Suprapubic skin (tissue), 4 donors: ENCODE measurements at places on chromosomes 7 and 10. TPM values are rescaled to one million over a fixed set of nuclear protein-coding genes. Genes with fewer than 3 reads are reported as not detected.

DNA sequence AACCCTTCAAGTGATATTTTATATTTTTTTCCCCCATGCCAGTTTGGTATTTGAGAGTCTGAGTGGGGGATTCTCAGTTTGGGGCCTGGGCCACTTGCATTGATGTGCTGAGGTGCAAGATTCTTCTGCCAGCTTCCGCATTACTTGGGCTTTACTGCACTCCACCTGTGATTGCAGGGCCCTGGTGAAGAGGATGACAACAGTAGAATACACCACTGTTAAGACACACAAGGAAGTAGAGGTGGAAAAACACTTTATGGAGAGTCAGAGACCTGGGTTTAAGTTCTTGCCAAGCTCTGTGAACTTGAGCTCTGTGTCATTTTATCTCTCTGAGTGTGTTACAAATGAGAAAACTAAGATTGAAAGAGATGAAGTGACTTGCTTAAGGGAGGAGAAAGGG, 209.4 kb downstream of the LRMDA start:
- no peak for DNase-seq

DNA sequence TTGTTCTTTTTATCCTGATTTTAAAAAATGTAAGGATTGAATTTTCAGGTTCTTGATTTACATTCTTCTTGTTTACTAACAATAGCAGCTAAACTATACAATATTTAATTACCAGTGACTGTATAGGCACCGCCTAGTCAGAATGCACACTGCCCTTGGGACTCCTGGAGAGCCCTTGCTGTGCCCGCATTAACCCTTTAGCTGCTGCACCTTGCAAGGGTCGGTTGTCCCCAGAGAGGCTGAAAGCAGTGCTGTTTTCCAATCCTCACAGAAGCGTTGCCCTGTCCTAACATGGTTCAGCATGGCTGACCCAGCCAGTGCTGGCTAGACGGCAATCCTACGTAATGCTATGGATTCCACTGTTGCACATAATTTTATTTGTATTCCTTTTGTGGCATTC, 102.6 kb downstream of the HECW1 start:
- DNase-seq: no peak

DNA sequence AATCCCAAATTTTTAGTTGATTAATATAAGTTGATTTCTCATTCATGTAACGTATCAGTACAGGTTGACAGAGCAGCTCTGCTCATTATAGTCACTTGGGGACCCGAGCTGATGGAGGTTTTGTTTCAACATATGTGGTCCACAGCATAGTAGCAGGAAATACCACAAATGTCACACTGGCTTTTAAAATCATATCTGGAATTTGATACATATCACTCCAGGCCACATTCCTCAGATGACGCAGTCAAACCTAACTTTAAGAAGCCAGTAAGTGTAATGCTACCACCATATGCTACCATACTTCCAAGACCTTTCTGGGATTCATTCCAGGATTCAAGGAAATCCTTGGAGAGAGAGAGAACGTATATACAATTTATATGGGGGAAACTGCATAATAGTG, 156.3 kb downstream of the PHF14 start:
- no peak for DNase-seq

GRCh38 chr10:51035344-51035743, 38.9 kb upstream of the PRKG1 start:
- DNase-seq: no peak

GRCh38 chr10:102410429-102411073, 8.0 kb downstream of the PSD start:
- DNase-seq: no peak

DNA sequence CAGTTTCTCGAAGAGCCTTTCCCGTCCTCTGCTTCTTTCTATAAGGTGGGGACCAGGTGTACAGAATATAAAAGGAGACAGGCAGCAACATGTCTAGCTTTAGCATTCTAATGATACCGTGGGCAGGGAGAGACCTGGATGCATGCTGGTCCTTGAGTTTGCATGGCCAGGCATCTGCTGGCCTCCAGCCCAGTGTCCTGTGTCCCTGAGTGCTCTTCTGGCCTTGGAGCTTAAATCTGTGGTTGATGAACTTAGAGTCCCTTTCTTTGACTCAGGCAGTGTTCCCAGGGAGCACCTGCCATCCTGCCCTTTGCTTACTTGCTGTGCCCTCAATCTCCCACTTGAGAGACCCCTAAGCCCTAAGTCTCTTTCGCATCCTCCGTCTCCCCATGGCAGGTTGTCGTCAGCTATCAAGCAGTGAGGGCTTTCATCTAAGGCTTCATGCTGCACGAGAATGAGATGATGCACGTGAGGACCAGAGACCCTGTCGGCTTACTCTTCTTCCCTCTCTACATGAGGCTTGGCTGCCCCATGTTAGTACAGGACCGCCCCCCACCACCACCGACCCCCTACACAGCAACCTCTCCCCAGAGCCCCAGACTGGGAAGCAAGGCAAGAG, 313.4 kb upstream of the C7orf33 start:
- no peak for DNase-seq

Gene SSC4D
- not detected for total RNA-seq

Gene EFCAB10
- not detected for total RNA-seq

GRCh38 chr7:28779954-28780353, 178.2 kb downstream of the TRIL start:
- DNase-seq: no peak

Gene SLC26A3
- 2.3 TPM for total RNA-seq

DNA sequence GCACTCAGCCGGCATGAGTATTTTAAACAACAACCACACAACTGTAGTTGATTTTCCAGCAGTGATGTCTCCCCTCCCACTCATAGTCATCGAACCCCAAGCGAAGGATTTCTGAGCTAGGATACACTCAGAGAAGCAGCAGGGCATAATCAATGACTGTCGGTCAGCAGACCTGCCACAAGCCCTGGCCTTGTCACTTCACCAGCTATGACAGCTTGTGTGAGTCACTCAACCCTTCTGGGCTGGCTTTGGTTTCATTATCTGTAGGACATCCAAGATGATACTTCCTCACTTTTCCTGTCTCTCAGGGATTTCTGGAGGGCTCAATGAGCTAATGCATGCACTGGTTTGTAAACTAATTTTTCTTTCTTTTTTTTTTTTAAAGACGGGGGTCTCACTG, 22.0 kb upstream of the UBE3C start:
- DNase-seq: no peak

DNA sequence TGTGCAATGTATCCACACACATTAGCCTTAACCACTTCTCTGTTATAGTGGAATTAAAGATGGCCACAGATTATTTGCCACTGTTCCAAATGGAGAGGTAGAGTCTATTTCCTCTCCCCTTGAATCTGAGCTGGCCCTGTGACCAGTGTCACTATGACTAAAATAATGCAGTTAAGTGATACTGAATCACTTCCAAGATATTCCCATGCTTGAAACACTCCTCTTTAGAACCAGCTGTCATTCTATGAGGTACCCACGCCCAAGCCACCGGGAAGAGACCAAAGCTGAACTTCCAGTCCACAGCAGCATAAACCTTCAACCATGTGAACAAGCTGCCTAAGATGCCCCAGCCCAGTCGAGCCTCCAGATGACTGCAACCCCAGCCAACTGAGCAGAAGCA, 2.1 kb upstream of the DHX32 start:
- no peak for DNase-seq

Gene PNLIPRP3
- total RNA-seq: 47.5 TPM

Gene STEAP2
- total RNA-seq: 3.3 TPM

Gene PNPLA8
- 49.8 TPM for total RNA-seq

- no peak for DNase-seq
These were observed 6.2 kb downstream of the RHBDD2 start for GRCh38 chr7:75885036-75885435.

- DNase-seq: no peak
These were observed 452.5 kb downstream of the PLXNA4 start for GRCh38 chr7:132123773-132124172.

DNA sequence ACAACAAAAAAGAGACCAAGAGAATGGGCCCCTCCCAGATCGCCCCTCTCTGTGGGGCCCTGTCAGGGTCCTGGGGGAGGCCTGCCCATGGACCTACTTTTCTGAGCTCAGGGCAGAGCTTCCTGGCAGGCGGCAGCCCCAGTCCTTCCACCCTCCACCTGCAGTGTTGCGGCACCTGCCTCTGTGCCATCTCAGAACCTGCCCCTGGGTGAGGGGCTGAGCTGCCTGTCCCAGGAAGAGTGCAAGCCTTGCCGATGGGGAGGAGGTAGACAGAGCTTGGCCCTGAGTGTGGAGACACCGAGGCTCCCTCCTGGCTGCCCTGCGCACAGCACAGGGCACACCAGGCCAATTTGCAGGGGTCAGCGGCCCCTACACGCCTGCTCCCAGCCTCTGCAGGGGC, 67.5 kb downstream of the UNCX start:
- no peak for DNase-seq

GRCh38 chr10:32418572-32418971, 27.4 kb upstream of the CCDC7 start:
- no peak for DNase-seq

DNA sequence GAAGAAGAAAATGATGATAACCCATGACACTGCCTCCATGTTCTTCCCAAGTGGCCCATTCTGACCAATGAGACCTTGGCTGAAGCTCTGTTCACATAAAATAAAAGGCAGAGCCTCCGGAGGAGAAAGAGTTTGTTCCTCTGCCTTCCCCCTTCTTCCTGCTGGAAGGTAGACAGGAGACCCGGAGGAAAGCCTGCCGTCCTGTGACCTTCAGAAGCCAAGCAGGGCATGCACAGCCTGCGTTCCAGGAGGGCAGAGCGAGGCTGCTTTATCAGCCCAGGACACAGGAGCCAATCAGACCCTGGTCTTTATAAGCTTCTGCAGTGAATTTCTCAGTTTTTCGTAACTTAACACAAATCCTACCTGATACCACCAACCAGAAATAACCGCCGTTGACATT, 8.6 kb upstream of the GRID1 start:
- DNase-seq: no peak

DNA sequence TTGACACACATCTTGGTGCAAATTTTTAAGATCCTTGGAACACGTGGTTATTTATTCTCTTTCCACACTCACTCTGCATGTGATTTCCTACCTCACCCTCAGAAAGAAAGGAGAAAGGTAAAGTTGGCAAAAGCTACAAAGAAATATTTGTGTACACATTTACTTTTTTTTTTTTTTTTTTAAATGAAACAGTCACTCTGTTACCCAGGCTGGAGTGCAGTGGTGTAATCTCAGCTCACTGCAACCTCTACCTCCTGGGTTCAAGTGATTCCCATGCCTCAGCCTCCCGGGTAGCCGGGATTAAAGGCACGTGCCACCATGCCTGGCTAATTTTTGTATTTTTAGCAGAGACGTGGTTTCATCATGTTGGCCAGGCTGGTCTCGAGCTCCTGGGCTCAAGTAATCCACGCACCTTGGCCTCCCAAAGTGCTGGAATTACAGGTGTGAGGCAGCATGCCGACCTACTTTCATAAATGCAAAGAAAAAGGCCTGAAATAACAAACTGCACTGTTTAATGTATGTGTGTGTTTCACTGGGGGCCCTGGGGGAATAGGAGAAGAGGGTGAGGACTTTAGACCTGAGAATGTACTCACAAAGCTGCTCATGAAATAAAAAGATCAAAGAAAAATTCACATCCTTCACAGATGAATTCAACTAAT, 71.6 kb upstream of the GRID1 start:
- no peak for DNase-seq

- no peak for DNase-seq
These were observed 162.7 kb upstream of the ITGB1 start for GRCh38 chr10:33120700-33121099.

- no peak for DNase-seq
These were observed 248.5 kb downstream of the DNAJB6 start for GRCh38 chr7:157585113-157585861.

Gene SLIT1
- 0.10 TPM for total RNA-seq

- DNase-seq: no peak
These were observed 6.6 kb upstream of the TPK1 start for GRCh38 chr7:144842377-144842851.

Gene JAZF1
- total RNA-seq: 7.2 TPM

DNA sequence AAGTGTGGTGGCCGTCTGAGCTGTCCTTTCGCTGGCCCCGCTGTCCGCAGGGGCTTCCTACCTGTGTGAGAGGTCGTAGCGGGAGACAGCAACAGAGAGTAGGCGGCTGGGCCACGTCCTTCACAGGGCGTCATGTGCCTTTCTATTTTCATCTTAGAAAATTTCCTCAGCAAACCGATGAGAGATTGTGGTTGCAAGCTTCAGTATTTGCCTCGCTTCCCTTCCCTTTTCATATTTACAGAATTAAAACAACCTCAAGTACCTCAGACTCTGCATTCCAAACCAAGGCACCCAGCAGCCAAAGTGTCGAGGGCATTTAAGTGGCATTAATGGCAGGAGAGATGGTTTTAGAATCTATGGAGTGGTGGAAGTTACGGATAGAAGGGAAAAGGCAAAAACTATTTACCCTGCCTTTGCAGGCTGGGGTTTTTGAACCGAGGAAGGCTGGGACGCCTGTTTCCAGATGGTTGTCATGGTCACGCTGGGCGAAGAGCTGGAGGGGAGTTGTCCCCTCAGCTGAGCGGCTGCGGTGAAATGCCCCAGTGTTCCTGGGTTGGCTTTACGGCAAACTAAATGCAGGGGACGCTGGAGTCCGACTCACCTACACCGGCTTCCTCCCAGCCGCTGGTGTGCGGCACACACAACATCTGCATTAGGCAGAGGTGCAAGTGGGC, 41.9 kb downstream of the WIPI2 start:
- no peak for DNase-seq
